ENCODE measurements at places on chromosomes 13 and 19.
A peak's percentile ranks its signal among the peaks of the same experiment; 100 is the strongest.

DNA sequence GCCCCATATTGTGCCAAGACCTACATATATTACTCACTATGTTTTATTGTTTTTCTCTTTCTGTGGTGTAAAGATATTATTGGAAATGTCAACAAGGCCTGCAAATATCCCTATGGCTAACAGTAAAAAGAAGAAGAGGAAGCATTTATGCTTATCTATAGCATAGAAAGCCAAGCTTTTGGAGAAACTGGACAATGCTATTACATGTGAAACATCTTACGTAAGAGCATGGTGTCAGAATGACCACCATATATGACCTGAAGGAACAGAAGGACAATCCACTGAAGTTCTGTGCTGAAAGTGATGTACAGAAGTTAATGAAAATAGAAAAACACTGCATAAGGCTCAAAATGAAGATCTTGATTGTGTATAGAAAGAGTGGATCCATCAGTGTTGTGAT is 145.2 kb downstream of the KCTD12 start:
- no peak for ATAC-seq

DNA sequence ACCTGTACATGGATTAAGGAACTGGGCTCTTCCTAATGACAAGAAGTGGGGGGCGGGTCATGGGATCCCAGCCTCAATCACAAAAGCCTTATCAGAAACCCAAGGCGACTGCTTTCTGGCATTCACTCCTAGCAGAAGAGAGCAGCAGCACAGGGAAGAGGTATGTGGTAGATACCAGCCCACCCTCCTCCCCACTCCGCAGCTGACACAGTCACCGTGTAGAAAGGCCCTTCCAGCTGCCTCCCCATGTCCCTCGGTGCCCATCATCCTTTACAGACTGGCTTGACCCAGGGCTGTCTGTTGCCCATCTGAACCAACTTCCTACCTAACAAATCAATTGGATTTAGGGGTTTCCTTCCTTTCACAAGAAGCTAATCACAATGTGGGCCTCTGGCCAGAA is 3.1 kb upstream of the DHRS12 start:
- ATAC-seq = no peak

- no peak for ATAC-seq
Measured at GRCh38 chr19:31658993-31659896, 310.0 kb upstream of the TSHZ3 start.

DNA sequence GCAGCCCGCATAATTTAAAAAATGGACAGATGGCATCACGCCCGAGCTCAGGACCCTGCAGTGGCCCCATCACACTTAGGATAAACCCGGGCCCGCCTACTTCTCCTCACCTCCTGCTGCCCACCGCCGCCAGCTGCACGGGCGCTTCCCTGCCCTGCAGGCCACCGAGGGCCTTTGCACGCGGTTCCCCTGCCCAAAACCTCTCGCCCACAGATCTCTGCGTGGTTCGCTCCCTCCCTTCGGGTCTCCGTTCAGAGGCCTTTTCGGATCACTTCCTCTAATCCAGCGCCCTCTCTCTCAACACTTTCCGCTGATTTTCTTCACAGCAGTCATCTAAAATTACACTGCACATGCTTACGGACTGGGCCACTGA is 1.8 kb downstream of the SHISA7 start:
- no peak for ATAC-seq

- ATAC-seq = no peak
Measured at GRCh38 chr19:58586133-58586765, 13.1 kb upstream of the MZF1 start.

DNA sequence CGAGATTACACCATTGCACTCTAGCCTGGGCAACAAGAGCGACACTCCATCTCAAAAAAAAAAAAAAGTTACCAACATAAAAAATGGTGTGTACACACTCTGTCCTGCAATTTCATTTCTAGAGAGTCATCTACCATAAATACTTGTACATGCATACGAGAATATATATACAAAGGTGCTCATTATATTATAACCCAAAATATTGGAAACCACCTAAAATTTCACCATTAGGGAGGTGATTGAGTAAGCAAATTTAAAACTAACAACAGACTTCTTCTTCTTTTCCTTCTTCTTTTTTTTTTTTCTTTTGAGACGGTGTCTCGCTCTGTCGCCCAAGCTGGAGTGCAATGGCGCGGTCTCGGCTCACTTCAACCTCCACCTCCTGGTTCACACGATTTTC is 7.4 kb upstream of the C5AR1 start:
- no peak for ATAC-seq

DNA sequence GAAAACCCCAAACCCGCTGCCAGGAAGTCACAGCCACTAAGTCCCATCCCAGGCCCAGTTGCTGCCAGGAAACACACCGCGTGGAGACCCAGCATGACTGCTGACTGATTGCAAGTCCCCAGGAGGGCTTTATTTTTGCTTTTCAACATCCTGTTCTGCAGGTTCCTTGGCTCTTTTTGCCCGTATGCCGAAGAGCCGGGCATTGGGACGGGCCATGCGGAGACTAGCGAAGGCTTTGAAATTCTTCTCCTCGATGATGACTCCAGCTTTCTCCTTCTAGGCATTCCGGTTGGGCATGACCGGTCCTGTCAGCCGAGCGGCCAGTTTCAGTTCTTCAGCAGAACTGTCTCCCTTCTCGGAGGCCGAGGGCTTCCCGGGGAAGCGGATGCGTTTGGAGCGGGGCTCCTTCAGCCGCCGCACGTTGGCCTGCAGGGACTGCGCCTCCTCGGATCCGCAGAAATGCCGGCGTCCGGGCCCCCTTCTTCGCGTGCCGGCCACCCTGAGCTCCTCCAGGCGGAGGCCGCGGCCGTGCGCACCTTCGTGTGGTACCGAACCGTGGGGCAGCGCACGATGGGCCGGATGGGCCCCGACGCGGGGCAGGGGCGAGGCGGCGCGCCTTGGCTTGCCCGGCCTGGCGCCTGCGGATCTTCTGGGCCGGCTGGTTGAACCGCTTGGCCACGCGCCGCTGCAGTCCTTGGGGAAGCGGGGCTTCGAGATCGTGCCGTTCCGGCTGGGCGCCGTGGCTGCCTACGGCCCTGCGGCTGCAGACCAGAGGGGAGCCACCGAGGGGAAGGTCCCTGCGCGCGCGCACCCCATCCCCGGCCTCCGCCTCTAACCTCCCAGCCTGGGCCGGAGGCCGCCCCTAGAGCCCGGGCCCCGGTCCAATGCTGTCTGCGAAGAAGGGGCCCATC is 15.2 kb downstream of the ZSCAN5C start:
- ATAC-seq = no peak

DNA sequence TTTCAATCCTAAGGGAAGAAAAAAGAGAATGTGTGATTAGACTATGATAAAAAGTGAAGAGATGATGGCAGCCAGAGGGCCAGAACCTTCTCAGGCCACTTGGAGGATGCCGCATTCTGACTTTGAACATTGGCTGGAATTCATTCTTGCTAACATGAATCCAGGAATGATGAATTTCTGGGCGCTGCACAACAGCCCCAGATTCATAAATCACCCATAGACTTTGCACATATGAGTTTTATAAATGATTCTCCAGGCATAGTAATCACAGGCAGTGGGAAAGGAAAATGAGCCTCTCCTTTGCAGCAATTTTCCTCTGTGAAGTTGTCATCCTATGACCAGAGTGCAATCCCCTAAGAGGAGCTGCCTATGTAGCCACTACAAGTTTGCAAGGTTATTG is 555.4 kb downstream of the KCTD12 start:
- no peak for ATAC-seq

DNA sequence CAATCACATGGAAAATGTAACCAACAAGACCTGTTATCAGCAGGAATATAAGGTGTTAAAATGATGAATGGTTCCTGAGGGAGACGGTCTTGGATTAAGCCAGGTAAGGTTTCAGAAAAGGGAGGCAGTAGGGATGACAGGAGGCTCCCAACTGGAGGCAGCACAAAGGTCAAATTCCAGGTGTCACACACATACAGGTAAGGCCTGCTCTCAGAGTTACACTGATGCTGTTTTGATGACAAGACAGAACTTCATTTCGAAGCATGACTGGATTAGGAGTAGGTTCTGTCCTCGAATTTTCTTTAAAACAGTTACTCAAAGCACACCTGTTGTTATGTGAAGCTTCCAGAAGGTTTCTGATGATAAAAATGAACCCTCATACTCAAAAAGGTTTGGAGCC is 7.4 kb downstream of the MED26 start:
- ATAC-seq = no peak

GRCh38 chr19:46935066-46935663 is 74.4 kb downstream of the ARHGAP35 start:
- peak; percentile 28 for ATAC-seq

DNA sequence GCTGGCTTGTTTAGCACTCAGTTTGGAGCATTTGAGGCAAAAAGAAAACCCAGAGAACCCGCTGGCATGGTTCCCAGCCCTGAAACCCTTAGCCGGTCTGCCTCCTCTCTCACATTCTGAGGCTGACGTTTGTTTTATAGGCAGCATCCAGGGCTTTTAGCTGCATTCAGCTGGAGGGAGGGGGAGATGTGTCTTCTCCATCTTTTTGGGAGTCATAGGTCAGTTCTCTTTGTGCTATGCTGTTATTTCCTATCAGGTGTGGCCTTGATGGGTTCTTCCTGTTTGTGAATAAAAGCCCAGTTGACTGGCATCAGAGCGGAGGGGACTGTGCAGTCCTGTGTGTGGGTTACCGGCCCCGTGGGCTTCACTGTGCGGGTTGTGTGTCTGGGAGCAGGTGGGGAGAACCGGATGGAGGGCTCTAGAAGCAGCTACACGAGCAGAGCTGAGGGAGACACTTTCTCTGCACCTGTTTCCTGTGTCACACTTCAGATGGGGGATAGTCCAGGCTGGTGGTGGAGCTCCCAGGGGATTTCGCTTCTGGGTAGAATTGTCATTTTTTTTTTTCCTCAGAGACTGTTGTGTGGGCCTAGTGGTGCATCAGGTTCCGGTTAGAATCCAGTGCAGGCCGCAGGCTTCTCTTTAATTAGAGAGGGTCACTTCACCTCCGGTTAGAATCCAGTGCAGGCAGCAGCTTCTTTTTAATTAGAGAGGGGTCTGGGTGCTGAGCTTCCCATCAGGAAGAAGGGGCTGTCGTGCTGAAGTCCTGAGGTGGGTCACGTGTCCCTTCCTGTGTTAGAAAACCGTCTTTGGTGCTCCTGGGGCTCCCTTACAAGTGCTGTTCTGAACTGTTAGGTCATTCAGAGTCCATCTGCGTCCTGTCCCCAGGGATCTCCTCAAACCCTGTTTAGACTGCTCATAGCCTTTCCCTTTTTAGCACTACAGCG is 69.6 kb downstream of the ARHGEF7 start:
- peak; percentile 37 for ATAC-seq

GRCh38 chr13:100298691-100299090 is 209.8 kb downstream of the PCCA start:
- ATAC-seq = no peak

DNA sequence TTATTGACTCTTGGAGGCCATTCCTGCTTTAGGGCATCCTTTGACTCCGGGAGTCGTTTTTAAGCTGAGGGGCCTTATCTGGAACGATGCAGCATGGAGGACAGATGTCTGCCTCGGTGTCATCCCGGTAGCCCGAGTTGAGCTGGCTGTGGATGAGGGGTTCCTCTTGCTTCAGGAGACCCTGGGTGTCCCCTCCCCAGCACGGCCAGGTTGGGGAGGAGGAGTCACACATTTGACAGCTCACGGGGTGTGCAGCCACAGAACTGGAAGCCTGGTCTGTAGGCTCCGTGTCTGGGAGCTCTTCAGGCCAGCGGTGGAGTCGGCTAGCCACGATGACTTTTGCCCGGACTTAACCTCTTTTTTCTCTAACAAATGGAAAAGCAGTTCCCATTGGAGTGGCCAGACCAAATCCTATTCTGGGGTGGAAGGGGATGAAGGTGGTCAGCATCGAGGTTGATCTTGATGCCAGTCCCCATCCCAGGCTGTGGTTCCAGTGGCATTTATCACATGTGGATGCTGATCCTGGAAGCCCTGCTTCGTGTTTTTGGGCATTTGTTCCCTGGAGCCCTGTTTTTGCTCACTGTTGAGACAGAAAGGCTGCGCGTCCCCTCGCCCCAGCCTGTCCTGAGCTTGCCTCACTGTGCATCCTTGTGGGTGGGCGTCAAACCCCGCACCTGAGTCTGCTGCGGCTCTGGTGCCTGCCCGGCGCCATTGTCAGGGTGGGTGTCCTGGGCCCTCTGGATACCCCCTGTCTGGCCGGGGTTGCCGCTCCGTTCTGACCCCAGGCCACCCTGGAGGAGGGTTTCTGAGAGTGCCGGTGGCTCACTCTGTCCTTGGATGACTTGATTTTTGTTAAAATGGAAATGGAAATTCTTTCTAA is 12.0 kb downstream of the TFDP1 start:
- ATAC-seq = no peak

- ATAC-seq = no peak
Measured at GRCh38 chr13:85650613-85651012, 148.6 kb downstream of the SLITRK6 start.

GRCh38 chr13:40375489-40376171 is 290.8 kb downstream of the FOXO1 start:
- no peak for ATAC-seq

DNA sequence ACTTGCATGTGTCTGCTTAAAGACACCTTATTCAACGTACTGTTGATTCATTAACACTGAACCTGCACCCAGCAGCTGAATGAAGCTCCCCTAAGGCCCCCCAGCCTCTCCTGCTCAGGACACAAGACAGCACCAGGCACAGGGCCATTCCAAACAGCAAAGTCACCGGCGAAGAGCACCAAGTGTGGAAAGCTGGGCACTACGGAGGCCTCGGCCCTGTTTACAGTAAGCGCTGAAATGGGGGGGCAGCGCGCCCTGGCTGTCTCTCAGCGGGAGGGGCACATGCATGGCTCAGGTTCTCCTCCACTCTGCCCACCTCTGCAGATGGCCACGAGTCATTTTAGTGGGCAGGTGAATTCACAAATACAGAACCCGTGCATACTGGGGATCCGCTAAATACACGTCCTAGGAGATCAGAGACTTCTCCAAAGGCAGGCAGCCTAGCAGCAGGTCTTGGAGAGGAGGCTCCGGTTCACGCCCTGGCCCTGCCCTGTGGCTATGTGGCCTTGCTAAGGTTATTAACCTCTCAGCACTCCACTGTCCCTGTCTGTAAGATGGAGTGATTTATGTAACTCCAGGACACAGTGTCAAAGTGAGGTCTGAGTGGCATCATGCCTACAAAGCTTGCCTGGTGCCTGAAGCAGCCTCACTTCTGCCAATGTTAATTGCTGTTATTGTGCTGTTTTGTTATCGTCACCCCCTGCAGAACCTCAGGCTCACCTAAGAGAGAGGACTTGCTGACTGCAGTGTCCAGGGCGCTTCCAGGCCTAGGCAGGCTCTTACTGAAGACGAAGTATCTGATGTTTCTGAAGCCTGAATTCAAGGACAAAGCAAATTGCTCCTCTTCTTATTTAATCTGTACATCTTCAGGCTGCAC is 207.4 kb upstream of the SOX1 start:
- ATAC-seq = no peak

- ATAC-seq = no peak
Measured at GRCh38 chr13:95250961-95251360, 50.3 kb downstream of the ABCC4 start.

DNA sequence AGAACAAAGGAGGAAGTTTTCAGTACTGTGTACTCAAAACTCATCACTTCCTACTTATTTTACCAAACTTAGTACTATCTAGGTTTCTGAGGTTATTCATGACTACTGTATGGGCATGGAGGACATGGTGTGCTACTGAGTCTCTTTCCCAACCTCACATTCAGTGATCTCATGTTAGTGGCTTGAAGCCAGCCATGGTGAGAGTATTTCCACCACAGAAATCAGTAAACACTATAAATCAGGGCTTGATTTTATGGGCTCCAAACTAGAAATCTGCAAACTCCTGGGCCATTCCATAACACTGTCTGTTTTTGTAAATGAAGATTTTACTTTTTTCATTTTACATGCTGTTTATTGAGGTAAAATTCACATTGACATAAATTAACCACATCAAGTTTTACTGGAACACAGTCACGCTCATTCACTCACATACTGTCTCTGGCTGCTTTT is 19.7 kb downstream of the MED26 start:
- ATAC-seq = peak; percentile 92

All from activated T-helper 17 cell treated with anti-CD3 and anti-CD28 coated beads, Interleukin-2, amount 50 U/mL, for 72 hours (primary cell).